Prostate gland (tissue), 2 donors: ENCODE measurements at places on chromosomes 6 and 20. TPM values are rescaled to one million over a fixed set of nuclear protein-coding genes. Genes with fewer than 3 reads are reported as not detected.

Gene HSPA12B
- 3.9 TPM for total RNA-seq

Gene ADTRP
- total RNA-seq = 0.74 TPM

Gene SLC52A3
- total RNA-seq = 34.3 TPM

Gene GRM1
- 0.68 TPM for total RNA-seq

Gene SLC22A7
- total RNA-seq = not detected

Gene CRISP2
- total RNA-seq = 22.7 TPM

Gene SPATA2
- 9.2 TPM for total RNA-seq

Gene CTSA
- 215 TPM for total RNA-seq

Gene SDCBP2
- 4.0 TPM for total RNA-seq

Gene MAP1LC3A
- 128 TPM for total RNA-seq

Gene BNIP5
- total RNA-seq = not detected

Gene C6orf132
- total RNA-seq = 45.9 TPM

Gene RBCK1
- 158 TPM for total RNA-seq

Gene SOBP
- total RNA-seq = 15.8 TPM
